ENCODE measurements at places on chromosomes 3 and 15.

DNA sequence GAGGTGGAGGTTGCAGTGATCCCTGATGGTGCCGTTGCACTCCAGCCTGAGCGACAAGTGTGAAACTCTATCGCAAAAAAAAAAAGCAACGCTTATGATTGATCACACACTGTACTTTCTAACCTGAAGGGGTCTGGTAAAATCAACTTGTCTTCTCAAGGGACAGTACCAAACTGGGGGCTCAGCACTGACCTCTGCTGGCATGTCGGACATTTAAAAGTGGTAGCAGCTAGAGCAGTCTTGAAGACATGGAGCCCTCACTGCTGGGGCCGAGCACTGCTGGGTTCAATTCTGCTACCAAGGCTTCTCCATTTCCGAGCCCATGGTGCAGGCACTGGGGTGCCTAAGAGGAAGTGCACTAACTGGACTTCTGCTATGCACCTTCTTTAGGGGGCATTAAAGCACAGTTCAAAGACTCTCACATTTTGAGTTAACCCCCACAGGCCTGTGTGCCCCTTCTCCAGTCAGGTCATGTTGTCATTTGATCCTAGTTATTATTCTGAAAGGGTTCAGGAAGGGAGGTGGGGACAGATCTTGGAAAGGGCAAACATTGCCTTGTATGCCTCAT is 26.4 kb upstream of the LAMP3 start:
- no peak for DNase-seq

- no peak for DNase-seq
Observed at GRCh38 chr3:170513642-170514041, 72.2 kb downstream of the SLC7A14 start.

DNA sequence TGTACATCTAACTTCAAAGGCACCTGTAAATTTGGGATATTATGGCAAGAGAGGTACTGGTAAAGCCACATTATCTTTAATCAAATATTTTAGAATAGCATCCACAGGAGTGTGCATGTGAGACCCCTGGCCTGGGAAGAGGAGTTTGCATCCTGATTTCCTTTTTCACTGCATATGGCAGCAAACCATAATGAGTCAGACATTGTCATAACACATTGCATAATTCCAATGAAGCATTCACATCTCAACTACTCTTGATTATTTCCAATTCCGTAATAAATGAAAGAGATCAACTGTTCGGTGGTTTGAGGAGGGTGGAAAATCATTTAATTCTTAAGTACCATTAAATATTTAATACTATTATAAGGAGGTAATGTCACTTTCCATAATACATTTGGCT is 215.0 kb downstream of the MECOM start:
- no peak for DNase-seq

DNA sequence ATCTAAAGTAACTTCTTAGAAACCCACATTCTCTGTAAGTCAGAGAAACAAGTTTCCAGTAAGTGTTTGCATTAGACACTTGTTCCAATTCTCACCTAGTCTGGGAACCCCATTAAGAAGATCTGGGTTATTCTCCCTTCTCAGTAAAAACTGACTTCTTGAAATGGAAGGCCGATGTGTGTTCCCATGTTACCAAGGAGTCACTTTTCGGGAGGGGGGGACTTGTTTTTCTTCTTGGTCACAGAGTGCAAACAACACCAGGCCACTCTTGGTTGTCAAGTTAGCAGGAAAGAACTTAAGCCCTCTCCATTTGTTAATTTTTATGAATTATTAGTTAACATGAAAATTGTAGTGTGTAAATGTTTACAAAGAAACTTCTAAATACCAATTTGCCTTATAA is 55.6 kb downstream of the ITPR1 start:
- DNase-seq, result no peak

DNA sequence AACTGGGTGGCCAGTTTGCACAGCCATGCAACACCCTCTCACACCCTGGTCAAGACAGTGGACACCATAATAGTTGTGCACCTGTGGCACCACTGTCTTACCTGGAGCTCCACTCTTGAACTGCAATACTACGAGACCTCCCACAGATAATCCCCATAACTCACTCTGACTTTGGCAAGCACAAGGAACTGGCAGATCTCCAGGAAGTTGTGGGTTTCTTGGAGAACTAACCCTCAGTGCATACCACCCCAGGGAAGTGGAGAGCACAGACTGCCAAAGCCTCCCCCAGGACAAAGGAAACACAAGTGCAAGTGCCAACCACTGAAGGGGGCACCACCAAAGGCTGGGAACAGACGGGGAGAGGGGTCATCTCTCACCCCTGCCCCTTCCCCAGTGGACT is 318.6 kb downstream of the SUCLG2 start:
- DNase-seq, result no peak

DNA sequence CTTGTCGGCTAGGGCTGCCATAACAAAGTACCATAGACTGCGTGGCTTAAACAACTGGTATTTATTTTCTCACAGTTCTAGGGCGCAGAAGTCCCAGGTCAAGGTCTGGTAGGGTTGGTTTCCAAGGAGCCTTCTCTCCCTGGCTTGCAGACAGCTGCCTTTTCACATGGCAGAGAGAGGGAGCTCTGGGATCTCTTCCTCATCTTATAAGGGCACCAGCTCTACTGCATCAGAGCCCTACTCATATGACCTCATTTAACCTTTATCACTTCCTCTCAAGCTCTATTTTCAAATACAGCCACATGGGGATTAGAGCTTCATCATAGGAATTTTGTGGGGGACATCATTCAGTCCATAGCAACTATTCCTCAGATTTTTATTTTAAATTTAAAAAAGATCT is 17.6 kb upstream of the PAQR9 start:
- DNase-seq, result no peak

- DNase-seq, result no peak
Observed at GRCh38 chr15:42348083-42348482, 11.2 kb upstream of the CAPN3 start.

DNA sequence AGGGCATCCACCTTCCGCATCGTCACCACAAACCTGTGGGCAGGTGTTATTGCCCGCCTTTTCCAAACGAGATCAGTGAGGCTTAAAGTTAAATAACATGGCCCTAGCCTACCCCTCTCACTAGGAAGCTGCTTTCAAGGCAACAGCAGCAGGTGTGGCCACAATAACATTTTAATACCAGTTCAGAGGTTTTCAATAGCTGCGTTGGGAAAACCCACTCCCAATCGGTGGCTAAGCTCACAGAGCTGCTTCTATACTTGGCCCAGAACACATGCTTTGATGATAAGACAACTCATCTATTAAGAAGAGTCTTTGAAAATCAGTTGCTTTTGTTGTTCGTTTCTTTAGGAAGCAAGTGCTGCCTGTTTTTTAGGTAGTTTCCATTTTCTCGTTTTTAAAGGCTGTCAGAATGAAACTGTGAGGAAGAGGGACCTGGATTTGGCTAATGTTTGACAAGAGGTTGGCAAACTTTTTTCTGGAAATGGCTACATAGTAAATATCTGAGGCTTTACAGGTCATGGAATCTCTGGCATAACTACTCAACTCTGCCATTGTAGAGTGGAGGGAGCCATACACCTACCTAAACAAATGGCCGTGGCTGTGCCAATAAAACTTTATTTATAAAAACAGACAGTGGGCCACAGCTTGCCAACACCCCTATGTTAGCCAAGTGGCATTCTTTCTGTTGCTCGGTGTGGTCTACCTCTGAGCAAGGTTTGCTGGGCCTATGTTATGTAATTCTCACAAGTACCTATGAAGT is 179.6 kb downstream of the FEZF2 start:
- no peak for DNase-seq

DNA sequence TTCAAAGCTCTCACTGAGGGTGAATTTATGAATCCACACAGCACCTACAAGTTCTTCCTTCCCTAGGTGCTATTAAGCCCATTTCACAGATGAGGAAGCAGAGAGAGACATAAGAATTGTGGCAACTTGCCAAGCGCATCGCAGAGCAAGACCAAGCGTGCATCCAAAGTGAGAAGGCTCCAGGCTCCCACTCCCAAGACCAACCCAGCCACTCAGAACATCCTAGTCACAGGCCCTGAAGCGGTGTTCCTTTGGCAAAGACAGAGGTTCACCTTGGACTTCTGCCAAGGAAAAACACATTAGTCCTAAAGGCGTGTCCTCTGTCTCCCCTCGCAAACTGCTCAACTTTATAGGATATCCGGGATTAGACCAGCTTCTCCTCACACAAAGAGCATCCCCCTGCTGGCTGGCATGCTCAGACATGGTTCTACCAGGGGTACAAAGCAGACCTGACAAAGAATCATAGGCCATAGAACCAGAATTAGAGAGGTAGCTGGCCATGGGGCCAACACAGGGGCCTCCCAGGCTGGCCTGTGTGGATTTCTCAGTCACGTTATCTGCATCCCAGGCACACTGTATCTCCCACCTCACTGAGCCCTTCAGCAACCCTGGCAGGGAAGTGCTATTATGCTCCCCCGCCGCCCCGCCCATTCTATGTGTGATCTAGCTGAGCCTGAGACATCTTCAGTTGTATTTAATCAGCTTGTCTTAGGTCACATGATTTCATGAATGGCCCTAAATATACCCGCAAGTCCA is 160.2 kb downstream of the FOXP1 start:
- no peak for DNase-seq

- DNase-seq, result no peak
Observed at GRCh38 chr15:40386480-40386879, 4.0 kb downstream of the KNSTRN start.

GRCh38 chr3:197444793-197445379 is 110.9 kb downstream of the BDH1 start:
- DNase-seq, result no peak

DNA sequence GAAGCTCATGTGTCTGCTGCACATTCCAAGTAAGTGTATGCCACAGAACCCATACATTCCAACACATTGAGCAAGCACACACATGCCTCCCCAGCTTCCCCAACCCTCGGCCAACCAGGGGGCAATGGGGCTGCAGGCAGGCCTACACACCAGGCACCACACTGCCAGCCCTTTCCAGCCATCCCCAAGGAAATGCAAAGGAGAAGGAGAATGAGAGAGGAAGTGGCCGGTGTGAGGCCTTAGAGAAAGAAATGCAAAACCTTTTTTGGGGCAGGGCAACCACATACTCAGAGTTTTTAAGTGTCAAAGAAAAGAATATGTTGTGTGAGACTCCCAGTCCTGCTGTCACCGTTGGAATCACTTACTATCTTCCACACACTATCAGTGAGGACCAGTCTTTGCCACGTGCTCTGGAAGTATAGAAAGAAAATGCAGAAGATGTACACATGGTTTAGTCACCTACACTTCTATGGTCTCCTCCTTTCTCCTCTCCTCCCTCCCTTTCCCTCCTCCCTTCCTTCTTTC is 11.1 kb downstream of the IGF2BP2 start:
- DNase-seq, result no peak

GRCh38 chr3:189699885-189700284 is 68.7 kb downstream of the TP63 start:
- DNase-seq, result no peak

- no peak for DNase-seq
Observed at GRCh38 chr3:144643771-144644198, 672.2 kb downstream of the DIPK2A start.
